ENCODE measurements at places on chromosomes 5 and 9.
A peak's percentile ranks its signal among the peaks of the same experiment; 100 is the strongest.

- DNase-seq, result no peak
Measured at GRCh38 chr5:134515801-134516200, 9.7 kb upstream of the JADE2 start.

DNA sequence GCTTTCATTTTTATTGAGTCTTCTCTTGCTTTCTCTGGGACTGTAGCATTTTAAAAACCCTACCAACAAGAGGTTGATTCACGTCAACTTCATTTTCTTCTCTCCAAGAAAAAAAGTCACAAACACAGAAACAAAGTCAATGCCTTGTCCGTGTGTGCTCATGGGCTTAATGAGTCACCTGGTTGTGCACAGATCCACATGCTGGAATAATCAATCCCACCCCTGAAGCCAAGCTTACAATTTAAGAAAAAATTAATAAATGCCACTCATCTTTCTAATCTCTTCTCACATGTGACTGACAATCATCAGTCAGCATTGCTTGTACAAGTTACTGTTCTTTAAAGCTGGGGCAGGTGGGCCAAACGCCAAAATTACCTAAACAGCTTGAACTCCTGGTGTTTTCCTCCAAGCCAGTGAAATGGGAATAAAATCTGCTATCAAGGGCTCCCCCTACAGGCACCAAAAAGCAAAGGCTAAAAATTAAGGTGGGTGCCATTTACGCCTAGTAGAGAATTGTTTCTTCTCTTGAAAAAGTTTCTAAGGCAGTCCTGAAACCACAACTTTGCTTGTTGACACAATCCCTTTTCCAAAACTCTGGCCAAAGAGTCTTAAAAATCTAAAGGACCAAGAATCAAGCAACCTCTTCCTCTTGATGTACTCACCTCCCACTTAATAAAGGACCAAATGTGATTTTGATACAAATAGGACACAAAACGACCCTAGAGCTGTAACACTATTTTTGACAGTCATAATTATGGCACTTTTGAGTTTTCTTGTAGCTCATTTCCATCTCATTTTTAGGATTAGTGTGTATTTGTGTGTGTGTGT is 21.3 kb downstream of the TRMO start:
- peak; percentile 62 for DNase-seq

GRCh38 chr5:43410414-43410813 is 1.8 kb downstream of the CCL28 start:
- no peak for DNase-seq

- DNase-seq, result no peak
Measured at GRCh38 chr9:128718475-128718874, 5.5 kb downstream of the ZDHHC12 start.

GRCh38 chr5:55570570-55570969 is 35.8 kb upstream of the PLPP1 start:
- no peak for DNase-seq

DNA sequence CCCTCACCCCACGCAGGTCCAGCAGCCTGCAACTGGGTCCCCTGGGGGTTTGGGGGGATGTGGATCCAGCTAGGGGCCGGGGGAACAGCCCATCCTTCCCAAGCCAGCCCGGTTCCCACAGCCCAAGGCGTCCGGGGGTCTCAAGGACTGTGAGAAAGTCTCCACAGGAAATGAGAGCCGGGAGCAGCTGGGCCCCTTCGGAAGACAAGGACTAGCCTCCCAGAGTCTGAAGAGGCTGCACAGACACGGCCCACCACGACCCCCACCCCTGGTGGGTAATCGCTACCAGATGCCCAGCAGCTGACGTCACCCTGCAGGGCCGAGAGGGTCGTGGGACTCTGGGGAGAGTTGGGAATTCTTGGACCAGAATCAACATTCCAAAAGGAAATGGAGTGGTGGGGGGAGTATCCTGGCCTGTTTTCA is 10.5 kb downstream of the SH2D3C start:
- peak; percentile 69 for DNase-seq

- no peak for DNase-seq
Measured at GRCh38 chr9:87708986-87709728, 16.8 kb upstream of the CTSL start.

DNA sequence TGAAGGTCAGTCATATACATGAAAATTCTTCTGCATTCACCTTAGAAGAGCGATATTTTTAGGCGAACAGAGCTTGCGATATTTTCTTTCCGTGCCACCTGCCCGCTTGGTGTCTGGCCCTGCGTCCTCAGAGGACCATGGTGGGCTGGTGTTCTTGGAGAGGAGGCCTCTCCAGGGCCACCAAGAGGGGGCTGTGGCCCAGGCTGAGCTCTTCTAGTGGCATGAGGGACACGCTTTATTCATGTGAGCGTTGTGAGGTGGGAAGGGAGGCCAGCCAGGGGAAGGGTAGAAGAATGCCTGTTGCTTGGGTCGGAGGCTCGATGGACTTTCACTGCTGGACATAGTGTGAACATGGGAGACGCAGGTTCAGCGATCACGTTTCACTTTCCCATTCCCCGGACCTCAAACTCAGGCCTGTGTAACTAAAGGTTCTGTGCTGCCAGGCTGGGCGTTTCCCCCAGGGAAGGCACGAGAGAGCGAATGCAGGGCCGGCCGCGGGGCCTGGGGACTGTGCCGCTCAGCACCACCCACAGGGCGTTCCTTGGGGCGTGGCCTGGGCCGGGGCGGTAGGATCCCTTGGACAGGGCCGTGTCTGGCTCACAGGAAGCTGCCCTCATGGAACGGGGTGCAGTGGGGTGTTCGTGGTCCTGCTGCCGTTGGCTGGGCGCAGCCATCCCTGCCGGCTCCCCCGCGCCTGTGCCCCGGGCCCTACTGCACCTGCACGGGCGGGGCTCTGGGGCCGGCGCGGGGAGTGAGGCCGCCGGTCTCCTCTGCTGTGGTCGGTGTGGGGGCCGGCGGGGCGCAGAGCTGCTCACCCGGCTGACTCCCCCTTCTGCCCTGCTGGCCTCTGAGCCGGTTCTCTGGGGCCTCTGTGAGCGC is 40.7 kb upstream of the CLPTM1L start:
- peak; percentile 58 for DNase-seq

GRCh38 chr5:39513236-39513635 is 88.5 kb upstream of the DAB2 start:
- DNase-seq, result no peak

GRCh38 chr9:1050125-1050895 is at the start of gene DMRT2:
TSS of gene DMRT2 (plus strand) at chr9:1050357. CDS start at chr9:1051614, 1,257 bp downstream.
- DNase-seq, result peak; percentile 99

- DNase-seq, result no peak
Measured at GRCh38 chr9:82949203-82949602, 113.7 kb downstream of the RASEF start.

DNA sequence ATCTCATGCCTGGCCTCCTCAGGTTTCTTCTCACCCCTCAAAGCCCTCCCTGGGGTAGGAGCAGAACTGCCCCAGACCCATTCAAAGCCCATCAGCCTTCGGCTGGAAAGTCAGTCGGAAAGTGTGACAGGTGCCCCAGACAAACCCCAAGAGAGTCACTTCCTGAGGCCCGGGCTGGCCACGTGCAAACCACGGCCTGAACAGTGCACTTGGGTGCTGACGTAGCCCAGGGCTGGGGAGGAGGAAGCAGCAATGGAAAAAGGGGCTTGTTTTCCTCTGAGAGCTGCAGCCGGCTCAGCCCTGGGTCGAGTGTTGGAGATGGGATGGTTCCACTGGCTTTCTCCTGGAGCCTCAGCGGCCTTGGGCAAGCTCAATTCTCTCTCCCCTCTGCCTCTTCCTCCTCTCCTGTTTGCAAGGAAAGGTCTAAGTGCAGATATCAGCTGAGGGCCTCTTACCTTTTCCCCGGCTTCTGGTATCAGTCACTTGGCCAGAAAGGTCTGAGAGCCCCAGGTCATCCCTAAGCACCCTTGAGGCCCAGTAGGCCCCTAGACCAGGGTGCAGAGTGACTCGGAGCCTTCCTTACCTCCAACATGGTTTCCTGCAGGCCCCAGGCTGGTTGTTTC is 5.9 kb upstream of the EGR1 start:
- peak; percentile 38 for DNase-seq

- no peak for DNase-seq
Measured at GRCh38 chr9:117783828-117784227, 79.6 kb downstream of the TLR4 start.

- no peak for DNase-seq
Measured at GRCh38 chr9:113238859-113239232, 17.5 kb downstream of the SLC31A1 start.

DNA sequence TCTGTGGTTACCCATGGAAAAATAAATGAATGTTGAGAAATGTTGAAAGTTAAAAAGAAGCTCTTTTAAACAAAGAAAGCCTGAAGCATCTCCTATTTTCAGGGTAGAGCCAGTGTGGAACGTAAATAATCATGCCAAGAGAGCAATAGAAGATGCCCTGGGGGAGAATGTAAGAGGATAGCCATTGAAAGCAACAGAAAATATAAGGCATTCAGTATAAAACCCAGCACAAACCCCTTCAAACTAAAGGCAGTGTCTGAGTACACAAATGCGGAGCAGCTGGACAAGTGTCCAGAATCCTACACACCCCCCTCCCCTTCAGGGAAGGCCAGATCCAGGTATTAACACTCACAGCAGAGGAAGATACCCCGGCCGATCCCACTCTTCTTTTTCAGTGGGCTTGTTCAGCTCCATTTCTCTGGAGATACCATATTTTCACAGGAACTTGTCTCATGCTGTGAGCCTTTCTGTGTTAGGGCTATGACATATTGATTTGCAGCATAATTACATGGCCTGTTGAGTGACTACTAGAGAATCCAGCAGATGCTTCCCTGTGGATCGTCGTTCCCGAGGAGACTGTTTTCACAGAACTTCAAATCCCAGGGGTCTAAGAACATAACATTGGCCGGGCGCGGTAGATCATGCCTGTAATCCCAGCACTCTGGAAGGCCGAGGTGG is 101.2 kb downstream of the PLK2 start:
- DNase-seq, result peak; percentile 53

DNA sequence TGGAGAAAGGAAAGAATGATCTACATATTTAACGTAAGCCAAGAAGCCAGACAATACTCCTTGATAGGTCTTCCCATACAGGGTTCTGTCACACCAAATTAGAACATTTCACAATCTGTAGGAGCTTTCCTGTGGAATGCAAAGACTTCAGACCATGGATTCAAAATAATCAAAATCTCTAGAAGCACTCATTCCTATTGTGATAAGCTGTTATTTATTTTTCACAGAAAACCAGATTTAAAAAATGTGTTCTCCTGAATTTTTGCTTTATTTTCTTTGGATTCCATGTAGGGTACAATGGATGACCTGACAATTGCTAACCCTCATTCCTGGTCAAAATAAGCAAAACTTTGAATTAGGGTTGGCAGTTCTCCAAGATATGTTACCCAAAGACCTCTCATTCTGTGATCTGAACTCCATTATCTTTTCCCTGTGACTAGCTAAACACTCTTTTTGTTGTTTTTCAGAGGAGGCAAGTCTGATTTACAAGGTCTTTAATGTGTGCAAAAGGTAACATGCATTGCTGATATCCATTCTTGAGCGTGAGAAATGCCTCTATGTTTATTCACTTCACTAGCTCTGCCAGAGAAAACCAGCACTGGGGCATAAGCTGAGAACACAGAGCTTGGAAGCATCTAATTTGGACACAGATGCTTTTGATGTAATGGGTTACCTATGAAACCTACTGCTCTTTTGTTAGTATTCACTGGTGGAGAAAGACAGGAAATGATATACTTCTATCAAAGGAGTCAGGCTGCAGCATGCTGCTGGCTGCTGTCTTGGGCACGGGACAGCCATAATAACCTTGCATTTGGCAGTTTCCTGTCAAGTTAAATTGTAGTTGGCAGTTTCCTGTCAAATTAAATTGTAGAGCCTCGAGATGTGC is 31.4 kb downstream of the ACTBL2 start:
- no peak for DNase-seq

DNA sequence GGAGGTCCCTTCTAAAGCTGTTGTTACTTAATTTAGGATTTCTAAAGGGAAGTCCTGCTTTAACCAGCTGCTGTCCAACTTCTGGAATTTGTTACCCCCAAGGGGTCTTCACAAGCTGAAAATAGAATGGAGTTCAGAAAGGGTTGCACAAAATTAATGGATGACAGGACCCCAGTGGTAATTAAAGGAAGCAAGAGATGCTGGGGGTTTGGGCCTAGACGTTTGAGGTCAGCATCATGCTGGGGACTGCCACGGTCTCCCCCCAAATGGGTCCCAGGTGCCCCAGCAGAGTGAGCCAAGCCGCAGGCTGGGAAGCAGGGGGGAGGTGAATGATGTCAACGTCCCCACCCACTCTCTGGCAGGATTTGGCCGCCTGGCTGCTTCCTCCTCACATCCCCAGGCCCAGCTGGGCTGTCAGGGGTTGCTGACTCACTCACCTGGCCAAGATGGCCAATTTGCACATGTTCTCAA is 97.5 kb upstream of the ARAP3 start:
- DNase-seq, result peak; percentile 60

GRCh38 chr5:95216136-95216955 is 68.5 kb downstream of the MCTP1 start:
- peak; percentile 67 for DNase-seq

- DNase-seq, result no peak
Measured at GRCh38 chr9:133114886-133115603, 6.0 kb downstream of the RALGDS start.

DNA sequence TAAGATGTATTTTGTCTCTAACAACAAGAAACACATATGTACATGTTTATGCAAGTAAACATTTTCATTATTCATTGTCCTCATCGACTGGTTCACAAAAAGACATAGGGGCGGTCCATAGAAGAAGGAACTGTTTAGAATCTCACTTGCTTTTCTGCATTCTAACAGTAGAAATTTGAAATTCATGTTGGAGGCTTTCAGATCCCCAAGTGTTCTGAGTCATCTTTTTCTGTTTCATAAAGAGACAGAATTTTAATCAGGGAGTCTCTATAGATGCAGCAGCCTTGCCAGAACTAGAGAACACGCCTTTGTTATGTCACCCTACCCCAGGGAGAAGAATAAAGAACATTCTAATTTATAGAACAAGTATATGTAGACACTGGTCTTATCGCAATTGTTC is 324.3 kb downstream of the GABRG2 start:
- DNase-seq, result no peak

GRCh38 chr9:32404856-32405255 is 20.4 kb downstream of the ACO1 start:
- DNase-seq, result no peak

- peak; percentile 84 for DNase-seq
Measured at GRCh38 chr9:135087489-135087792, at the start of gene OLFM1. TSS of gene OLFM1 (plus strand) at chr9:135087668. CDS start at chr9:135087990, 322 bp downstream.

DNA sequence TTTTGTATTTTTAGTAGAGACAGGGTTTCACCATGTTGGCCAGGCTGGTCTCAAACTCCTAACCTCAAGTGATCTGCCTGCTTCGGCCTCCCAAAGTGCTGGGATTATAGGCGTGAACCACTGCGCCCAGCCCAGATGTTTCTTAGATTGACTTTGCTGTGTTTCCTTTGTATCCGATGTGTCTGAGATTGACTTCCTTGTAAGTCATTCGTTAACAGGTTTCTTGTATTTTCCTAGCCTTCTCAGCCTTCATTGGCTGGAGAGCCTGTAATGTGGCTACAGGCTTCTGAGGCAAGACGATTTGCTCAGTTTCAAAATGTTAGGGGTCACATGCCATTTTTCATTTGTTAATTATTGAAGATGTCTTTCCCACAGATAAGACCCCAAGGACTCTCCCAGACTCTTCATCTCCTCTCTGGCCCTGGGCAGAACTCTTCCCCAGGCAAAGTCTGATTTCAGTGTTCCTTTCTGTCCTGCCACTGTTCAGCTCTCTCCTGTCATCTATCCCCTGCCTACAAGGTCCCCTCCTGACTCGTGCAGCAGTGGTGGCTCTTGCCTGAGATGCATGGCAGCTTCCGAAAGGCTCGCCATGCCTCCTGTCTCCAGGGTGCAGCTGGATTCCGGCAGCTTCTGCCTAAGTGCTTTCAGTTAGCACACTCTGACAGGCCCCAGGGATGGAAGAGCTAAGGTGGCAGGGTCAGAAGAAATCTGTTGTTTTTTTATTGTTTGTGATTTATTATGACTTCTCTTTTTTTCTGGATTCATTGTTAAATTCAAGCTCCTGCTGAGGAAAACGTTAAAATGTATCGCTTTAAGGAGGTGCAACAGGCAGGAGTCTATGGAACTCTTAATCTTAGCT is 206.4 kb downstream of the AOPEP start:
- DNase-seq, result no peak

Measured in tongue (tissue), 3 donors.